Psoas muscle (tissue), 8 donors: ENCODE measurements at places on chromosomes 6 and 20. TPM values are rescaled to one million over a fixed set of nuclear protein-coding genes. Genes with fewer than 3 reads are reported as not detected.

The HTR1E gene
- not detected for polyA plus RNA-seq

The SMLR1 gene
- polyA plus RNA-seq = not detected

The MCCD1 gene
- polyA plus RNA-seq = not detected

The FGD2 gene
- 0.75 TPM for polyA plus RNA-seq

The FOXC1 gene
- polyA plus RNA-seq = 1.1 TPM

The SLC2A10 gene
- 0.61 TPM for polyA plus RNA-seq

The PLA2G7 gene
- polyA plus RNA-seq = 0.05 TPM

The HCRTR2 gene
- 0.01 TPM for polyA plus RNA-seq

The KCNK5 gene
- 0.06 TPM for polyA plus RNA-seq

The FABP7 gene
- polyA plus RNA-seq = 7.1 TPM

GRCh38 chr6:160256445-160256844 is 2.2 kb downstream of the SLC22A2 start:
- no peak for DNase-seq

- DNase-seq = no peak
Observed at GRCh38 chr6:166438211-166438861, 55.6 kb upstream of the MPC1 start.

DNA sequence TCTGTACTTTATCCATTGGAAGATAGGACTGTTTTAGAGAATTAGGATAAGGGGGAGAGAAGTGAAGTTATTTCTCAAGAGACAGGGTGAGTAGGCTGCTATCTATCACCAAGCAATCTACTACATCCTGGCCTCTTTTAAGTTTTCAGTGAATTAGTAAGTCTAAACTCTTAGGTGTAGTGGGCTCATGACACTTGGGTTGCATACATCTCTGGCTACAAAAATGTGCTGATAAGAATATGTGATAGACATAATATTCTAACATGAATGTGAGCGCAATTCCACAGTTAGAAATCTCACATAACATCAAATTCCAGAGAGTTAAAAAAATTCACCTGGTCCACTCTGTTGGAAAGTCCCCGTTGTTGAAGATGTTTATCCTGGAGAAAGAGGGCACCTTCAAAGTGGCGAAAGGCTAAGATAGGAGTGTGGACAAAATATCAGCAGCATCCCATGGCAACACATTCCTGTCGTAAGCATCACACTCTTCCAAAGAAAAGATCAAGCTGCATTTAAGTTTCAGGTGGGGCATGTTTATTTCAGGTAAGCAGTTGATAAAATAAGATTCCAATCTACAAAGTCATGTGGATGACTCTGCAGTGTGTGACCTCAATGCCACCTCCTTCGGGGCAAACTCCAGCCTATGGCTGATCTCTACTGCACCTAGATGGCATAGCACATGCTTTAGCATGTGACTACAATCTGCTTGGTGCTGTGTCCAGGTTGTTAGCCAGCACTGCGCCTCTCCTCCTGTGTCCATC is 111.7 kb upstream of the NEDD9 start:
- no peak for DNase-seq

DNA sequence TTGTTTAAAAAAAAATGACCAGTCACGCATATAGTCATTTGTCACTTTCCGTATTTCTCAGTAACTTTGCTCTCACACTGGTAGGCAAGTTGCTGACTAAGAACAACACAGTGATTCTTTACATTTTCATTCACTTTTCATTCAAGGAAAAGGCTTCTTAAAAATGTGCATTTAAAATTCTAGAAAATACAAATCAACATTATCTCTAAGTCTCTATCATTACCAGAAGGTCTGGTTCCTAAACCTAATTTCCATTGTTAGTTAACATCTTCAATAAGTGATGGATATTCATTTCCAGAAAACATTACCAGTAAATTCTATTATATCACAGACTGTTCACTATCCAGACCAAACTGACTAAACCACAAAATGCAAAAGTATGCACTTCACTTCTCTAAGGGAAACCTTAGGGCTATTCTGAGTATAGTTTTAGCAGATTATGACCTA is 115.3 kb downstream of the AHI1 start:
- DNase-seq = no peak

- no peak for DNase-seq
Observed at GRCh38 chr6:118746825-118747174, 95.4 kb upstream of the CEP85L start.

DNA sequence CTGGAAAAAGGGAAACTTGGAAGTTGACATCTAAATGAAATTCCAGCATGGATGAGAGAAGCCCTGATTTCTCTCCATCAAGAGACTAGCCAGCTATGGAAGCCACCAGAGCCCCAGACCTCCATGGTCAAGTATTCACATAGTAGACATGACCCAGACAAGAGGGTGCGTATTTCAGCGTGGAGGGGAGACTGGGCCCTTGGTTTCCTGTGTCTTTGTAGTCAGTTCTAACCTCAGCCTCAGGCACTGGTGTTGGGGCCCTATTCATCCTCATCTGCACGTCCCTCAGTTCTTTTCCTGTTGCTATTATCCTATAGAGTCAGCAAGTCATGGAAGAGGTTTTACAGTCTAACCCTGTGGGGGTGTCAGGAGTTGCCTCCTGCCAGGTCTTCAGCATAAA is 12.5 kb downstream of the GNL1 start:
- DNase-seq = no peak

GRCh38 chr20:10192171-10192570 is 26.5 kb upstream of the SNAP25 start:
- no peak for DNase-seq

DNA sequence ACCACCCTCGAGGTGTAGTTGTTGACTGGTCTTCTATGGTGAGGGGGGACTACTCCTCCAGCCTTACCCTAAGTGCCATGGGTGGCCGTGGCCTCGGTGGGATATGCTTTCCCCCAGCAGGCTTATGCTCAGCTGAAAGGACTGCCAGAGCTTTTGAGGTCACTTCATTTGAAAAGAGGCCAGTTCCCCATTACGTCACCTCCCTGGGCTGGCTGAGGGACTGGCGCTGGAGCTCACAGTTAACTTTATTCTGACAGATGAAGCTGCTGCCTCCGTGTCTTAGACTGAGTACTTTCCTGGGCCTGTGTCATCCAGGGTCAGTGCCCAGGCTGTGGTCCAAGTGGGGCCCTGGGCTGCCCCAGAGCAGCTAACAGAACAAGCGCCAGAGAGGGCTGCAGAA is 42.8 kb upstream of the PCMTD2 start:
- DNase-seq = peak; percentile 37

- no peak for DNase-seq
Observed at GRCh38 chr6:83884523-83884922, 25.0 kb downstream of the CYB5R4 start.

DNA sequence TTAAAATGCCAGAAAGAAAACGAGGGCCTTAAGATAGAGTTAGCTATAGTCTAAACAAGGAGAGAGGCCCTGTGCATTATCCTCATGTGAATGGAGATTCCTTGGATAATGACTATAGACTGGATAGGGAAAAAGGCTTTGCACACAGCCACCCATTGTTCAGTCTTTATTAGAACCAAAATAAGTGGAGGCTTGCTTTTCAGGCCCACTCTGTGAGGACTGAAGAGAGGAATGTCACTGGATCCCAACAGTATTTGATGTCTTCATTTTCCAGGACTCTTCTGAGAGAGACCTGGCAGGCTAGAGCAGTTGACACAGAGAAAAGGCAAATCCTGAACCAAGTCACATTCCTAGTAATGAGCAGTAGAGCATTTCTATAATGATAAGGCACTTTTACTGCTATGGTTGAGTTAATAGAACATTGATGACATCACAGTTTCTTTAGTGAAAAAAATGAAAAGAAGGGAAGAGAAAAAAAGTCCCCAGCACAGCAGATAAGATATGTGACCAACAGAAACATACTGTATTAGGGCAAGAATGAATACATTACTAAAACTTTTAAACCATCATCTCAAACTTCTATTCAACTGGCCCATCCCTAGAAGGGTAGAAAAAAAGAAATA is 315.1 kb downstream of the EPHA7 start:
- no peak for DNase-seq

DNA sequence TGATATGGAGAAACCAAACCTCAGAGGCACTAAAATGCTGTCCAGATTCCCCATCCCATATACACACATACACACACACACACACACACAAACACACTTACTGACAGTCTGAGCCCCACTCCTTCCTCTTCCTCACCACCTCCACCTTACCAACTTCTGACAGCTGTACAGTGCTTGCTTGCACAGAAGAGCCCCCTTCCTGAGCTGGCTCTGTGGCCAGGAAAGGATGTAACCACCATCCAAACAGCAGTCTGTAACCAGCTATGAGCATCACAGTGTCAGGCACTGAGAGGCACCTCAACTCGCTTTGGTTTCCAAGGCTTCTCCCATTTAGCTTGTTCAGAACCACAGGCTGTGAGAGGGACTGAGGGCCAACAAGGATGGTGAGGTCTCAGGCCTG is 5.9 kb upstream of the C6orf136 start:
- DNase-seq = no peak

GRCh38 chr6:24329451-24329850 is 28.4 kb downstream of the DCDC2 start:
- DNase-seq = no peak

DNA sequence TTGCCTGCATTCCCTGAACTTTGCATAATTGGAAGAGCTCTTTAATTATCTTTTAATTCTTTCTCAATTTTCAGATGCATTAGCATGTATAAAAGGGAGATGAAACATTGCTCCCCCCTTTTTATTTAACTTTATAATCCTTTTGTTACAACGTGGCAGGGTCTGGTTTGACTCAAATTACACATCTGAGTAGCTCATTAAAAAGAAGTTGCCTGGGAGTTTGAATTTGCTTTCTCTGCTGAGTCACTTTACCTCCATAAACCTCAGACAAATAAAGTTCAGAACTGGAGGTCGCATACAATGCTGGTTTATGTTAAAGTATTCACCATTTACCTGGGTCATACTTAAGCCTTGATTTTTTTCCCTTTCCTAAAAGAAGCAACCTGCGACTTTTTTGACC is 495.2 kb downstream of the PREX1 start:
- no peak for DNase-seq

DNA sequence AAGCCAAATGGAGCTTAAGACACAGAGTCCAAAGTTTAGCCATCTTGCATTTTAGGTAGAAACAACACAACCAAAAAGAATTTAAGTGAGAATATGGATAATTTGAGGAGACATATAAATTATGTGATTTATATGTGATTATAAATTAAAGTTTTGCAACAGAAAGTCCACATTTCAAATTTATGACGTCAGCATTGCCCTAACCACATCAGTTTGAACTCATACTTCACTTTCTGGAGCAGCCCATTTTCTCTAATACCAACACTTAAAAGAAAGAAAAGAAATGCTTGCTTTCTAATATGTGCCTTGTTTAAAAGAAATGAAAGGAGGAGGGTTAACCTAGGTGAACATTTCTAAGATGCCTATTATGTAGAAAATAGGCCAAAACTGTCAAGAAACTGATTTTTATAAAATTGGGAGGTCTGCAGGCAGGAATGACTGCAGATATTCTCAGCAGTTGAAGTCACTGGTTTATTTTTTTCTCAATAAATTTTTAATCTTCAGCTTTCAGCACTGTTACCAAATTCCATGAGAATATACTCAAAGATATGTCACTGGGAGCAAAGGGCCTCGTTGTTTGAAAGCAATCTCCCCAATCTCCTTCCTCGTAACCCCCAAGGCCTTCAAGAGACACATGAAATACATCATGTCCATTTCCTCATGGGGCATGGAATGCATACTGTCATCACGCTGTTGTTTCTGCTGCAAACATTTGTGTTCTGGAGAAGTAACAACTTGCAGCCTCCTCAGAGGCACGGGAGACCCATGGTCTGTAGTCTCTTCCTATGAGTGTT is 137.8 kb downstream of the SOD2 start:
- no peak for DNase-seq

GRCh38 chr20:59010321-59010994 is 3.4 kb upstream of the CTSZ start:
- no peak for DNase-seq

DNA sequence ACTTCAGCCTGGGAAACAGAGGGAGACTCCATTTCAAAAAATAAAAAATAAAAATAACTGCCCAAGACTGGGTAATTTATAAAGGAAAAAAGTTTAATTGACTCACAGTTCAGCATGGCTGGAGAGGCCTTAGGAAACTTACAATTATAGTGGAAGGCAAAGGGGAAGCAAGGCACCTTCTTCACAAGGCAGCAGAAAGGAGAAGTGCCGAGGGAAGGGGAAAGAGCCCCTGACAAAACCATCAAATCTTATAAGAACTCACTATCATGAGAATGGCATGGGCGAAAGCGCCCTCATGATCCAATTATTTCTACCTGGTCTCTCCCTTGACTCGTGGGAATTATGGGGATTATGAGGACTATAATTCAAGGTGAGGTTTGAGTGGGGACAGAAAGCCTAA is 95.5 kb upstream of the LGSN start:
- no peak for DNase-seq

GRCh38 chr6:167442245-167442644 is 117.4 kb downstream of the TTLL2 start:
- DNase-seq = no peak

DNA sequence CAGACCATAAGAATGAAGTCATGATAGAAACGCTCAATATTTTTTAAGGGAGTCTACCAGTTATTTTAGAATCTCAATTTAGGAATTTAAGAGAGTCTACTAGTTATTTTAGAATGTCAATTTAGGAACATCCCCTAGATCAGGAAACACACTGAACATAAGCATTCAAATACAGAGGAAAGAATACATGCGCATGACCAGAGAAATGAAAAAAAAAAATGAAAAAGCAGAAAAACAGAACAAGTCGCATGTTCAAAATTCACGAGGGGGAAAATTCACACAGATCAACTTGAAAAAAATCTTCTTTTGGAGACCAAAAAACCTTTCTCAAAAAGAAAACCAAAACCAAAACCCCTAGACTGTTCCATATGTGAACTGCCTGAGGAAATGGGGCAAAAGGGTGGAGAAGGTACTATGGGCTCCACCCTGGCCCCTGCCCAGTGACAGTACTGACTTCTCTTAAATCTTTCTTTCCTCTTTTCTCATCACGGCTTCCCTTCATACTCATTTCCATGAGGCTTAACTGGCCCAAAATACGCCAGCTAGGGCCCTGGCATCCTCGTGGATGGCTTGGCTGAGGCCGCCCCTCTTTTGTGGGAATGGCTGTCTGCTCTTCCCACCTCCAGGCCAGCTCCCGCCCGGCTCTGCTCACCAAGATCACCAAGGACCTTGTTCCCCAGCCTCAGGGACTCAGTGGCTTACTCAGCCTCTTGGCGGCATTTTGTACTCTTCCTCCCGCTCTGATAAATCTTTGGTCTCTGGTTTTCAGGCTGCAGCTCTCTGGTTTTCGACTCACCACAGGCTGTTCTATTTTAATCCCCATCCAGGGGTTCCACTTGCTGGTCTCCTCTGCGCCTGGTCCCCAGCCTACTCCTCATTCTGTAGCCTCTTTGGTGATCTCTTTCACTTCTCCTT is 11.2 kb downstream of the ZBTB2 start:
- no peak for DNase-seq

DNA sequence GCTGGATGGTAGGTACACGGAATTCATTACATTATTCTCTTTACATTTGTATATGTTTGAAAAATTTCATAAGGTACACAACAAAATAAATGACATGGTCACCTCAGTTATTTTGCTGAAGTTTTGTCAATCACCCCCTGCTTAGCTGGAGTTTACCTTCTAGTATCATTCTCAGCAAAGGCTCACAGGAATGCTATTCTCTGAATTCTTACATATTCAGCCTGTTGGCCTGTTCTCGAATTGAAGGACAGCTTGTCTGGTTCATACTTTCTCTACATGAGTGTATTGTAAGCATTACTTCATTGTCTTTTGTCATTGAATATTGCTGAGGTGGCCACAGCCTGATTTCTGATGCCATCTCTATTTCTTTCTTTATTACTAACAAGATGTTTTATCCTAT is 12.8 kb downstream of the CALHM5 start:
- DNase-seq = no peak
